ENCODE measurements at places on chromosomes 1 and 21.
A peak's percentile ranks its signal among the peaks of the same experiment; 100 is the strongest.

- DNase-seq, result no peak
Measured at GRCh38 chr1:81044708-81045107, 756.0 kb upstream of the ADGRL2 start.

GRCh38 chr1:172177849-172178248, 242.6 kb upstream of the C1orf105 start:
- no peak for DNase-seq

- peak; percentile 14 for DNase-seq
Measured at GRCh38 chr1:17335821-17336710, 28.1 kb downstream of the PADI4 start.

GRCh38 chr21:33434770-33435360, 31.7 kb downstream of the IFNGR2 start:
- no peak for DNase-seq

- DNase-seq, result no peak
Measured at GRCh38 chr21:31929548-31929947, 56.7 kb downstream of the HUNK start.

GRCh38 chr21:26499495-26499894, 73.6 kb downstream of the CYYR1 start:
- no peak for DNase-seq

DNA sequence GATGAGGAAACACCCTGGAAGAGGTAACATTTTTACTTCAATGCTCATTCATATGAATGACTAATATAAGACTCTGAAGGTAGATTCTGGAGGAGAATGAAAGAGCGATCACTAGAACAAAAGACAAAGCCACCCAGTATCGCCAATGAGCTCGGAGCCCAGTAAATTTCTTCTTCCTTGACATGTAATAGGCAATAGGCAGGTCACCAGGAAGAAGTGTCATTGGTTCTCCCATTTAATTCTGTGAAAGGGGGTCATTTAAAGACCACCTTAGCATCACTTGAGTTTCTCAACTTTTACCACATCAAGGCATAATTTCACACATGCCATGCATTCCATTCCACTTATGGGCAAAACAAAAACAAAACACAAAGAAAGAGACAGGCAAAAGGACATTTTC, 7.9 kb downstream of the TNFSF18 start:
- DNase-seq, result no peak

- no peak for DNase-seq
Measured at GRCh38 chr1:33089457-33089856, 8.5 kb downstream of the AZIN2 start.

DNA sequence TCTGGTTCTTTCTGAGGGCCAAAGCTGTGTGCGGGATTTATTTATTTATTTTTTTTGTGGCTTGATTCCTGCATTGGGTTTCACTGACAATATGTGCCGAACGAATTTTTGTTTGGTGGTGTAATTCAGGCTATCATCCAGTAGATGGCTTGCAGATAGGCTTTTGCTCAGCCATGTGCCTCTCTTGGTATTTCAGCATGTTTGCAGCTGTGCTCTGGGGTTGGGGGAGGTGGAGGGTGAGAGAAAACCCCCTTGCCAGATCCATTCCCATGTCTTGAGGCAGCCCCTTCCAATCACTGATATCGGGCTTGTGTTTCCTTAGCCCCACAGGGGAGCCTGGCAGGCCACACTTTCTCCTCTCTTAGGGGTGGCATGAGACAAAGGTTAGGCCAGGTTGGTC, 302.4 kb downstream of the PTGER3 start:
- DNase-seq, result no peak

DNA sequence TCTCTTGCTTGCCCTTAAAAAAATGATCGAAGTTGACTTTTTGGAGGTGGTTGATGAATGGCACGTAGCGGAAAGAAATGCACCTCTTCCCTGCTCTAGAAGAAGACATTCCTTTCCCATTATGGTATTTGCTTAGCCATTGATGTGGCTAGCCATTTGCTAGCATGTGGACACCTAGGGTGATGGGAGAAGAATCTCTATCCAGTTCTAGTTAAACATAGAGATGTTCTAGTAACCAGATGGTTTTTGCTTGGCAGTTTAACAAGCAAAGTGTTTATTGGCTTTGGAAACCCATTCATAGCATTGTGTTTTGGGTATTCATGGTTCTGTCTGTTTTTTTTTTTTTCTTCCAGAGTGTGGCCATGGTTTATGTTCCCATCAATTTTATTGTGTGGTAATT, 78.9 kb downstream of the KCNJ6 start:
- no peak for DNase-seq

DNA sequence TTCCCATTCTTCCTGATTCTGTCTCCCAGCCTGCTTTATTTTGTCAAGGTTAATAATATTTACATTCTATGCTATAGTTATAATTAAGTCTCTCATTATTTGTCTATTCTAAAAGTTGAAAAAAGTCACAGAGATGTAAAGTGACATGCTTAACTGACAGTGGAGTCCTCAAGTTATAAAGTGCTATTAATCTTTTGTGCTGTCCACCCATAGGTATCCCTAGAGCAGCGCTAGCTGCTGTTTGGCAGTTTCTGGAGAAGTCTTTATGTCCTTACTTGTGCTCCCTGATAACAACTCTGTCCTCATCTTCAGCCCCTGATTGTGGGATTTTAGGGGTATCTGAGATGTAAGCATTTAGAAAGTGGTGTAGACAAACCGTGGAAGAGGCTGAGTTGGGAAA, 13.1 kb downstream of the BACH1 start:
- DNase-seq, result no peak

DNA sequence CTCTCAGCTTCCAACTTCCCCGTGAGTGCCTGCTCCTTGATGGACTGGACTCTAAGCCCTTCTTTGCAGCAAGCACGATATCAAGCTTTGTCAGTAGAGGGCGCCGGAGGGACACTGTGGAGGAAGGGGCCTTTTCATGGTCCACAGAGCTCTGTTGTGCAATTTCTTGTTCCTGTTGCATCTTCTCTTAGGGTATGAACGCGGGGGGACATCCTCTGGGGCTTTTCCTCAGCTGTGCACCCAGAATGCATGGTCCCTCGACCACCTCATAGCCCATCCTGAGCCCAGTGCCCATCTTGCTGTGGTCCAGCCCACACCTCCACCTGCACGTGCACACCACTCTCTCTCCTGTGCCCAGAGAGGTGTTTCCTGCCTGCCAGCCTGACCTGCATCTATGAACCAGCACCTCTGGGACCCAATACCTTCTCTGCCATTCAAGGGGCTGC, 556.8 kb downstream of the PTPRU start:
- DNase-seq, result no peak

GRCh38 chr1:6180707-6181311, 688 bp upstream of the CHD5 start:
- DNase-seq, result no peak

GRCh38 chr1:193415256-193415655, 228.8 kb upstream of the B3GALT2 start:
- no peak for DNase-seq

GRCh38 chr1:177569476-177569875, 398.7 kb downstream of the BRINP2 start:
- no peak for DNase-seq

DNA sequence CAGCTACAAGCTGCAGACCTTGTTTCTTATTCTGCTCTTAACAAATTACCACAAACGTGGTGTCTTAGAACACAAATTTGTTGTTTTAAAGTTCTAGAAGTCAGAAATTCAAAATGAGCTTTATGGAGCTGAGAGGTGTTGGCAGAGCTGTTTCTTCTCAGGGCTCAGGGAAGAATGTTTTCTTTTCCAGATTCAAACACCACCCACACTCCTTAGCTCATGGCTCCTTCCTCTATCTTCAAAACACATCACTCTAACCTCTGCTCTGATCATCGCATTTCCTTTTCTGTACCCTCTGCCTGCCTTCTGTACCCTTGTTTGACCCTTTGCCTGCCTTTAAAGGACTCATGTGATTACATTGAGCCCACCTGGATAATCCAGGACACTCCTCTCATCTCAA, 26.9 kb upstream of the ITLN1 start:
- no peak for DNase-seq

GRCh38 chr1:91553177-91553591, 52.5 kb downstream of the CDC7 start:
- DNase-seq, result no peak

DNA sequence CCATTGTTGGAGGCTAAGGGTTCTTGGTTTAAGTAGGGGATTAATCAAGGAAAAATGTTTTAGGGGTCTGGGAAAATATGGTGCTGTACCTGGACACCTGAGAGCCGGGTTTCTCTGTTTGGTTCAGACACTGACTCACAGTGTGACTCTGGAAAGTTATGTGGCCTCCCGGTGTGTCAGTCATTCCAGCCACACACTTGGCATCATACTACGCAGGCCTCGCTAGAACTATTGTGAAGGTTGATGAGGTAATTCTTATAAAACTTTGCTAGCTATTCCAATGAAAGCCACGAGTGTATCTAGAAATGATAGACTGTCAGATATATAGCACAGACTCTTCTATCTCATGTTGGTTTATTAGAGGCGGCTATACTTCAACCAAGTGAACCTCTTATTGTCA, 4.8 kb upstream of the CAMSAP2 start:
- no peak for DNase-seq

- no peak for DNase-seq
Measured at GRCh38 chr21:43924421-43925095, 59.5 kb downstream of the AGPAT3 start.

GRCh38 chr1:67769633-67770256, 63.5 kb downstream of the GNG12 start:
- no peak for DNase-seq

- DNase-seq, result no peak
Measured at GRCh38 chr1:233668725-233669294, 54.9 kb downstream of the KCNK1 start.

GRCh38 chr1:55775007-55775406, 559.8 kb upstream of the USP24 start:
- DNase-seq, result no peak

DNA sequence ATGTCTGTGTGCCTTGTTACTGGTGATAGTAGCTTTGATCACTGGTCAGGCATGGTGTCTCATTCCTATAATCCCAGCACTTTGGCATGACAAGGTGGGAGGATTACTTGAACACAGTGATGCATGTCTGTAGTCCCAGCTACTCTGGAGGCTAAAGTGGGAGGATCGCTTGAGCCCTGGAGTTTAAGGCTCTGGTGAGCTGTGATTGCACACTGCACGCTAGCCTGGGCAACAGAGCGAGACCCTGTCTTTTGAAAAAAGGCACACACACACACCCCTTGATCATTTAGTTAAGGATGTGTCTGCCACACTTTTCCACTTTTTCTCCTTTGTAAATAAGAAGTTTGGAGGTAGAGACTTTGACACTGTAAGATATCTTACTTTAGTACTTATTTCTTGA, 15.1 kb downstream of the MIGA1 start:
- no peak for DNase-seq

- DNase-seq, result no peak
Measured at GRCh38 chr21:28213261-28213660, 779.4 kb downstream of the LTN1 start.

DNA sequence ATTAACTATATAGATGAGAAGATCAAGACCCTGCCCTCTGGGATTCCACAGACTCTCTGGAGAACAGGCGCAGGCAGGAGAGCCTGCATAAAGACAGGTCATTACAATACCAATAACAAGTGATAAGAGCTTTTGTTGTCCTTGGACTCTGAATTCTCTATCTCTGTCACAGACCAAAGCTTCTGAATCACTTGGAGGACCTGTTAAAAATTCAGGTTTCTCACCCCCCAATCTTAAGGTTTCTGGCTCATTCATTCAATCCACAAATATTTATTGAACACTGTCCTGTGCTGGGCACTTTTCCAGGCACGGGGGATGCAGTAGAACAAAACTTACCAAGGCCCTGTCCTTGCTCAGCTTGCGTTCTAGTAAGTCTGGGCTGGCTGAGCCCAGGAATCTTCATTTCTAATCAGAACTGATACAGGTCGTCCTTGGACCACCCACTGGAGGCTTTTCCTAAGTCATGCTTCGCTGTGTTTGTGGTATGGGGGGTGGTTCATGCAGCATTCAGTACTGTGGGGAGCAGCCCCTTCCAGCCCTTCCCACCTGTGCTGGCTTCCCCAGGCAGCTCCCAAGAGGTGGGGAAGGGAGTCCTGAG, 1.4 kb downstream of the EFNA4 start:
- DNase-seq, result no peak

DNA sequence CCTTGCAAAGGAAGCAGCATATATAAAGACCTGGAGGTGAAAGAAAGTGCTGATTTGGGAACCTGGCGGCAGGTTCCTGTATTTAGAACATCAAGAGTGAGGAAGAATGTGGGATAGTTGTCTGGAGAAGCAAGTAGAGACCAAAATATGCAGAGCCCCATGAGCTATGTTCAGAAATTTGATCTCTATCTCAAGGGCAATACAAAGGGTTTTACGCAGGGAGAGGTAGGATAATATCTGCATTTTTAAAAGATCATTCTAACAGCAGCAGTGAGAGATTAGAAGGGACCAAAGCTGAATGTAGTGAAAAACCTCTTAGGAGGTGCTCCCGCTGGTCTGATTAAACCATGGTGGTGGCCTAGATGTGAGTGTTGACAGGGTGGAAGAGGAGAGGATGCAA, 453.9 kb upstream of the PKN2 start:
- no peak for DNase-seq

DNA sequence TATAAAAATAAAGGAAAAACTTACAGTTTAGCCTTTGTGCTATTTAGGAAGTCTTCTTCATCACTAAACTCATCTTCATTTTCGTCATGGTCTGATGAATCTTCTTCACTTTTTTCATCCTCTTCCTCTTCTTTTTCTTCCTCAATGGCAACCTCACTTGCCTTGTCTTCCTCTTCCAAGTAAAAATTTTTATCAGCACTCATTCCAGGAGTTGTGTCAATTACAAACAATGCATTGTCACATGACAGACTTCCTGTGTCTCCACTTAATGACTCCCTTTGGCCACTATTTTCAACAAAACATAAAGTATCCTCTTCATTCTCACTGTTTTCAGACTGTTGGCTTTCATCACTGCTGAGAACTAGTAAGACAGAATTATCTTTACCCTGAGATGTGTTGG, 2.8 kb downstream of the DNTTIP2 start:
- DNase-seq, result no peak
